ENCODE measurements at places on chromosomes 3 and 15.

GRCh38 chr3:70383360-70383831 is 71.0 kb upstream of the MDFIC2 start:
- no peak for DNase-seq

- peak; percentile 40 for DNase-seq
These were observed 2.2 kb downstream of the BMF start for GRCh38 chr15:40106203-40107161.

DNA sequence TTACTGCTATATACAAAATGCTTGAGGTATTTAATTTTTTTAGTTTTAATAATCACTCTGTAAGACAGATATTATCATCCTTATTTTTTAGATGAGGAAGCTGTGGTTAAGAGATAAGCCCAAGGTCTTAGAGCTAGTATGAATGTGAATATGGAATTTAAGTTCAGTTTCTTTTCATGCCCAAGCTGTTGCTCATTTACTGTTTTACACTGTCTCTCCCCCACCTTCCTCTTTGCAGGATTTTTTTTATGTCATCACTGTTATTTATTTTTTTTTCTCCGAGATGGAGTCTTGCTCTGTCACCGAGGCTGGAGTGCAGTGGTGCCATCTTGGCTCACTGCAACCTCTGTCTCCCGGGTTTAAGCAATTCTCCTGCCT is 22.5 kb downstream of the MAP2K5 start:
- no peak for DNase-seq

DNA sequence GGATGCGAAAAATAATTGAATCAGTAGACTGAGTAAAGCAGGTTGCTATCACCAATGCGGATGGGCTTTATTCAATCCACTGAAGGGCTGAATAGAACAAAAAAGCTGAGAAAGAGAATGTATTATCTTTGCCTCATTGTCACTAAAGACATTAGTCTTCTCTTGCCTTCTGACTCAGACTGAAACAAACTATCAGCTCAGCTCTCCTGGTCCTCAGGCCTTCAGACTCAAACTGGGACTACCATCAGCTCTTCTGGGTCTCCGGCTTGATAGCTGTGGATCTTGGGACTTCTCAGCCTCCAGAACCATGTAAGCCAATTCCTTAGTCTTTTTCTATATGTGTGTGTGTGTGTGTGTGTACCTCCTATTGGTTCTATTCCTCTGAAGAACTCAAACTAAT is 12.6 kb downstream of the IFT57 start:
- no peak for DNase-seq

- no peak for DNase-seq
These were observed 243.4 kb downstream of the DTWD1 start for GRCh38 chr15:49864251-49864650.

DNA sequence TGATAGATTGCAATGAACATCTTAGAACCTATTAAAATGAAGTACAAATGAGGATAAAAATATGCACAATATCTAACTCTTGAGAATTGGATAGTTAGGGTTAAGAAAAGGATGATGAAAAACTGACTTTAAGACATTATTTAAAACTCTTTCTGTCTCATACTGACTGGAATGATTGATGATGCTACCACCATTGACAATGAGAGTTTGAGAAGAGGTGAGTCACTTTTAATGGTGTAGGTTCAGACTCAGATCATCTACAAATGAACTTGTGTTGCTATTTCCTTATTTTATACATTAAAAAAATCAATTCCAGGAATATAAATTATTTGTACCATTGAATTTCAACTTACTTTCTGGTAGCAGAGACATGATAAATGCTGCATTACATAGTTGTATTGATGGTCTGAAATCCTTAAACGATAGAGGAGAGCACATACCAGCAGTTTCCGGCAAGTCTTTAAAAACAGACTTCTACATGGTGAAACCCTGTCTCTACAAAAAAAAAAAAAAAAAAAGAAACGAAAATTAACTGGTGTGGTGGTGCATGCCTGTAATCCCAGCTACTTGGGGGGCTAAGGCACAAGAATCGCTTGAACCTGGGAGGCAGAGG is 409.0 kb downstream of the OTOL1 start:
- DNase-seq: no peak

DNA sequence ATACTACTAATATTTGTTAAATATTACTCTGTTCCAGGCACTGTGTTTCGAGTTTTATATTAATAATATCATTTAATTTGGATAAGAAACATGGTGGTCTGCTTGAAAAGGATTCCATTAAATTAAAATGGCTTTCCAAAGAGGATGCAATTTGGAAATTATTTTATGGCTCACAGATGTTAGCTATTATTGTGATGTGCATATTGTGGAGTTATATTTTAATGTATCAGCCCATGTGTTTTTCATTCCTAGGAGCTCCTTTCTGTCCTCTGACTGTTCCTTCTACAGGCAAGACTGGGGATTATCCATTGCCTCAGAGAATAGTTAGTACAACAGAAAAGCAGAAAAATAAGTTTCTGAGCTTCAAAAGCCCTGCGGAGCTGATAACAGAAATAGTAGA is 376.7 kb upstream of the PDZRN3 start:
- no peak for DNase-seq

DNA sequence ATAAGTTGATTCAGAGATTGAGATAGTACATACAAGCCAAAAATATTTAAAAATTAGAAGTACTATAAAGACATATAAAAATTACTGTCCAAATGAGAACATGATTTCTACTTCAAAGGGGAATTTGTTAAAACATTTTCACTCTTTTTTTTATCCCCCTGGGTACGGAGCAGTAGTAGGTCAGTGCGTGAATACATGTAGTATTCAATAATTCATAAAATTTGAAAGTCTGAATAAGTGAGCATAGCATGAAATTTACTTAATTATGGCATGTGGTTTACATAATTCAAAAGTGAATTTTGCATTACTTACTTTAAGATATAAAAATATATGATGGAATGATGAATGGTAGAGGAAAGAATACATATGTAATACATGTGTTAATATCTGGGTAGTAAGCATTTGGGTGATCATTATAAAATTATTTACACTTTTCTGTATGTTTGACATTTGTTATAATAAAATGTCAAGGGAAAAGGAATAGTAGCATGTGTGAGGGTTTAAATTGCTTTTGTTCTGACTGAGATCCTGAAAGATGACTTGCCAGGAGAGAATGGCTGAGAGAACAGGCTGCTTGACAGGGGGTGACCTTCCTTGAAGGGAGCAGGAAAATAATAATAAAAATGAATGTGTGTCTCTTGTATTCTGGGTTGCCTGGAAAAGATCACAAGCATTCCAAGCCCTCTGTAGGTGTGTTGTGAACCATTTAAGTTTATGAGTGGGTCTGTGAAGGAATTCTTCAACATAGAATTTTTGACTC is 1178.8 kb downstream of the ZPLD1 start:
- DNase-seq: no peak

GRCh38 chr15:39301589-39301999 is 279.3 kb upstream of the THBS1 start:
- DNase-seq: no peak

GRCh38 chr15:32888221-32888761 is 170.5 kb downstream of the GREM1 start:
- no peak for DNase-seq

GRCh38 chr3:146275476-146275875 is 24.6 kb upstream of the PLSCR4 start:
- no peak for DNase-seq

DNA sequence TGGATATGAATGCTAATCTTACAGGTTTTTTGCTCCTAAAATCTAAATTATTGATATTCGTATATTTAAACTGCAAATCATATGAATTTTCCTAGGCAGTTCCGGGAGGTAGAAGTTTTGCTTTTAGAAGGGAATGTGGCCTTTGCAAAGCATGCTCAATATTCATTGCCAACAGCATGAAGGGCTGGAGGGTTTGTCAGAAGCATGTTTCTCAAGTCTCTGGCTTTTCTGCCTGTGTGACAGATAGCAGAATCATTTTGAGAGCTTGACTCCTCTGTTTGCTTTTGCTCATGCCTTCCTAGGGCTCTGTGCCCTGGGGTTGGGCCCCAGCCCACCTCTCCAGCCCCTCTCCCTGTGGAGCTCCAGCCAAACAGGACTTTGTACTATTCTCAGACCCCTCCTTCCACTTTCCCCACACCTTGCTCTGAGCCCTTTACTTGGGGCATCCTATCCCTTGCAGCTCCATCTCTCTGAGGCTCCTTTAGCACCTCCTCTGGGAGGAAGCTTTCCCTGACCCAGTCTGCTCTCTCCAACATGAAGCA is 91.3 kb downstream of the ARNT2 start:
- no peak for DNase-seq

- DNase-seq: no peak
These were observed 332.6 kb downstream of the LSAMP start for GRCh38 chr3:116112696-116113095.

DNA sequence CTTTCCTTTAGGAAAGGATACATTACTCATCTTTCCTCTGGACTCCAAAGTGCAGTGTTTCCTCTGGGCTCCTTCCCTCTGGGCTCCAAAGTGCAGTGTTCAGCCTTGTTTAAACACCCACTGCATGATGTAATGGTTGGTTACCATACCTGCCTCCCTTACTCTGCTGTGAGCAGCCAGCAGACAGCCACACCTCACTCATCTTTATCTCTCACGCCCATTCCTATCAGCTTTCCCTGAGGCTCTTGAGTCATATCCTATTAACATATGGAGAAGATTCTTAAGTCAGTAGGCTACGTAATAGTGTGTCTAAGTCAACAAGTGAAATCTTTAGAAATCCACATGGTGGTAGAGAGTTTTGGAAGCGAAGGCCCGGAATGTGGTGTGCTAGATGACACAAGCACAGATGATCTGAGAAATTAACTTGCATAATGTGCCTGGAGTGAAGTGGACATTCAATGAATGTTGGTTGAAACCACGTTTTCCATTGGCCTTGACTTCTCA is 97.2 kb upstream of the CTNNB1 start:
- no peak for DNase-seq

- no peak for DNase-seq
These were observed 80.2 kb downstream of the CBLB start for GRCh38 chr3:105788593-105788992.

- no peak for DNase-seq
These were observed 36.4 kb upstream of the ATP2C1 start for GRCh38 chr3:130857336-130858026.

GRCh38 chr15:89305395-89305794 is 29.2 kb downstream of the POLG start:
- no peak for DNase-seq

GRCh38 chr3:176399193-176399592 is 798.1 kb downstream of the TBL1XR1 start:
- DNase-seq: no peak

- DNase-seq: no peak
These were observed 17.6 kb downstream of the EMC7 start for GRCh38 chr15:34084086-34084485.

GRCh38 chr3:114668099-114668498 is 374.3 kb downstream of the TIGIT start:
- no peak for DNase-seq

- no peak for DNase-seq
These were observed 22.8 kb upstream of the MAP4 start for GRCh38 chr3:48038971-48039481.

DNA sequence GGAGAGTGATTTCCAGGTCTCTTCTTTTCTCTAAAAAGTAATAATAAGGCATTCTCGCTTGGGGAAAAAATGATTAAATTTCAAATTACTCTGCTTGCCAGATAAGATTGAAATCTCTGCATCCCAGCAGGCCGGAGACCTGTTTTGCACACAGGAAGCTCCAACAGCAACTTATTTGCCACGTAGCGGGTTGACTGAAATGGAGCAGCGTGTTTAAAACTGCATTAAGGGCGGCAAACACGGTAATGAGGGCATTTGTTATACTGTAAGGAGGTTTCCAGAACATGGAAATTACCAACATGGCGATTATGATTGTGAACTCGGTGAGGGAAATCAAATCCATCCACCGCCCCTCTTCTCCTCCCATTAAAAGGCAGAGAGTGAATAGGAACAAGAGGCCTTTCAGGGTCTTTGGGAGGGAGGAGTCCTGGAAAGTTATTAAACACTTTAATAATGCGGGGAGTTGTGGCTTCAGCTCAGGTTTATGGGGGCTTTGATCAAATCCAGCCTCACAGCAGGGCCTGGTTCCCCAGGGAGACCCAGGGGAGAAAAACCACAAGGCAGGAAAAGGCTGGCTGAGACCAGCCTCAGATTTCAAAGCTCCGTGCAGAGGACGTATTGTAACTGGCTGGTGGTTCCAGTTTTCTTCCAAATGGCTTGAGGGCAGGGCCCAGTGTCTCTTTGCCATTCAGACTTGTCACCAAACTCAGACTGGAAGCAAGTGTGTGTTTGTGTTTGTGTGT is 242.3 kb downstream of the TLE3 start:
- no peak for DNase-seq

GRCh38 chr3:100075851-100076730 is 38.2 kb downstream of the FILIP1L start:
- no peak for DNase-seq

DNA sequence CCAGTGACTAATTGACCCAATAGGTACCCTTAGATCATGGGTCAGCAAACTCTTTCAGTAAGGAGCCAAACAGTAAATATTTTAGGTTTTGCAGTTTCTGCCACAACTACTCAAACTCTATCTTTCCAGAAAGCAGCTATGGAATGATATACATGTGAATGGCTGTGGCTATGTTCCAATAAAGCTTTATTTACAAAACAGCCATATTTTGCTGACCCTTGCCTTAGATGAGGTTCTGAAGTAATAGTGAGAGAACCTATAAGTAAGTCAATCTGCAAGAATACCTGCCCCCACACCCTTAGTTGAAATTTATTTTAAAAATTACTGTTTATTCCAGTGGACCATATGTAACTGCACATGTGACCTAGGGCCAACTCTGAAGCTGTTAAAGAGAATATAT is 134.0 kb downstream of the CMSS1 start:
- no peak for DNase-seq

GRCh38 chr15:70633103-70633831 is 130.1 kb downstream of the UACA start:
- no peak for DNase-seq

DNA sequence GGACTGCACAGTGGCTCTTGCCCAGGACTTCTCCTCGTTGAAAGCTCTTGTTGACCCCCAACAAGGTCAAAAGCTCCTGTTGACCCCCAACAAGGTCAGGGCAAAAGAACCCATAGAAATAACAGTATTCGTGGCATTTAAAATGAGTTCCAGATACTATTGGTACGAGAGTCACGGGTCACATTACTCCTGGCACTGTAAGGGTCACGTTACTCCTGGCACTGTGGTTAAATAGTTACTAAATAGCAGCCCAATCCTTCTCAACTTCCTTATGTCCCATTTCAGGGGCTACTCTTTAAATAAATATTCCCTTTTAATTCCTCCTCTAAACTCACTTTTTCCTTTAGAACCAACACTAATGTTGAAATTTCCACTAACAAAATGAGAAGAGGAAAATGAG is 18.2 kb upstream of the ADCY5 start:
- DNase-seq: no peak

- DNase-seq: no peak
These were observed 33.1 kb downstream of the BHLHE40 start for GRCh38 chr3:5012367-5012766.

- no peak for DNase-seq
These were observed 421 bp downstream of the KLHL18 start for GRCh38 chr3:47283193-47283537.

GRCh38 chr3:194129581-194130133 is 6.3 kb upstream of the HES1 start:
- DNase-seq: no peak
